ENCODE measurements at places on chromosomes 1 and 21. TPM values are rescaled to one million over a fixed set of nuclear protein-coding genes. Genes with fewer than 3 reads are reported as not detected.
A peak's percentile ranks its signal among the peaks of the same experiment; 100 is the strongest.

GRCh38 chr1:236124965-236125364 lies 17.4 kb upstream of the GPR137B start:
- no peak overlapping the region for H3K27ac ChIP-seq
- H3K4me3 ChIP-seq = no peak overlapping the region
- DNase-seq = no peak
- peaks cover 2% of the 10 kb centered on the region for H3K27me3 ChIP-seq
- H3K36me3 ChIP-seq = no peaks in the 10 kb centered on the region

The RGS8 gene
- total RNA-seq = not detected

DNA sequence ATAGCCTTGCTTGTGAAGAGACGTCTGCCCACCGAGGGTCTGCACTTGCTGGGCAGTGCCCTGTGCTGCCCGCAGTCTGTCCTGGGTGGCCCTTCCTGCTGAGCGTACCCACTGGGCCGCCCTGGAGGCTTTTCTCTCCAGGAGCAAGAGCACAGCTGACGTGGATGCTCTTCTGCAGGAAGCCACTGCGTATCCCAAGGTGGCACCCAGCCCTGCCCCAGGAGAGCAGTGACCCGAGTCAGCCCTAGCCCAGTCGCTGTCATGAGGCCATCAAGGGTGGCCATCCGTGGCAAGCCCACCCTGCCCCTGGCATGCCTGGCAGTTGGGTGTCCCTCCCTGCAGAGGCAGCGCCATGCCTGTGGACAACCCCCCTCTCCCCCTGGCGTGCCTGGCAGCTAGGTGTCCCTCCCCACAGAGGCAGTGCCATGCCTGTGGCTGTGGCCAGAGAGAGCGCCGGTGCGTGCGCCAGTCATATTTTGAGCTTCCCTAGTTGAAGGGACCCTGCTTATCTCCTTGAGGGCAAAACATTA lies 51.3 kb upstream of the COL6A1 start:
- DNase-seq = no peak
- no peak overlapping the region for H3K27ac ChIP-seq
- no peaks in the 10 kb centered on the region for H3K4me1 ChIP-seq
- no peak overlapping the region for H3K4me3 ChIP-seq
- H3K36me3 ChIP-seq = no peaks in the 10 kb centered on the region

DNA sequence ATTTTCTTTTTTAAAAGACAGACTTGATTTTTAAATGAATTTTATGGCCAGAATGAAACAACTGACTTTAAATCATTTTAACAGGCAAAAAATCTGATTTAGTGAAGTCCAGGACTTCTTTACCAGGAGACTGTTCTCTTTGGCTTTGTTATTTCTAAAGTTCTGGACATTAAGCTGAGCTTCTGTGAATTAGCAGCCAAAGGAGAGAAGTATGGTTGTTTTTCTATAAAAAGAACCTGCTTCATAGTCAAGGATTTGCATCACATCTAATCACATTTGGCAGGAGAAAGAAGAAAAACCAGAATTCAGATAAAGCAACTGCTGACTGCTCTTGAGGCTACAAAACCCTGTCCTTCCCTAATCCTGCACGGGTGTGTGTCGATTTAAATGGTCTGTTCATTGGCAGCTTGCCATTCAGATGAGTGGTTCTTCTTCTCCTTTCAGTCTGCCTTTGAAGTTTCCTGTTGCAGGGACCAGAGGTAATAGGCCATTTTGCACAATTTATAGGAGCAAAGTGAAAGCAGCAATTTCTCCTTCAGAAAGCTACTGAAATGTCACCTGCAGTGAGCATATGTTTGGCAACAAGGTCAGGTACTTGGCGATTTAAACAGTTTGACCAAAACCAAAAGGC lies 215.4 kb downstream of the OLFM3 start:
- no peaks in the 10 kb centered on the region for H3K4me1 ChIP-seq
- DNase-seq = no peak
- no peaks in the 10 kb centered on the region for H3K27me3 ChIP-seq
- H3K4me3 ChIP-seq = no peak overlapping the region
- H3K27ac ChIP-seq = no peak overlapping the region
- no peaks in the 10 kb centered on the region for H3K36me3 ChIP-seq

DNA sequence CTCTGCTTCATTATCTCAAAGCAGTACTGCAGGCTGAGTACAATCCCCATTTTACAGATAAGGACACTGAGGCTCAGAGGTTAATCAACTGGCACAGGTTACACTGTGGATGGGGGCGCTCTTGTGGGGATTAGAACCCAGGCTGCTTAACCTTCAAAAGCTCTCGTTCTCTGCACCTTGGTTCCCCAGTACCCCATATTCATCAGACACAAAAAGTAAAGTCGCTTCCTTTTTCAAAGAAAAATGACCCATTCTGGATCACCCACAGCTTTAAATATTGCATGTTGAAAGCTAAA lies 20.5 kb downstream of the SSBP3 start:
- no peaks in the 10 kb centered on the region for H3K4me1 ChIP-seq
- H3K27ac ChIP-seq = no peak overlapping the region
- no peak for DNase-seq
- H3K27me3 ChIP-seq = no peaks in the 10 kb centered on the region
- H3K36me3 ChIP-seq = peaks cover 11% of the 10 kb centered on the region

GRCh38 chr1:172429331-172430127 lies 9.0 kb downstream of the C1orf105 start:
- no peak overlapping the region for H3K27ac ChIP-seq
- no peak overlapping the region for H3K4me3 ChIP-seq
- H3K36me3 ChIP-seq = no peaks in the 10 kb centered on the region

The TCHH gene
- total RNA-seq = not detected

The BARHL2 gene
- total RNA-seq = not detected

DNA sequence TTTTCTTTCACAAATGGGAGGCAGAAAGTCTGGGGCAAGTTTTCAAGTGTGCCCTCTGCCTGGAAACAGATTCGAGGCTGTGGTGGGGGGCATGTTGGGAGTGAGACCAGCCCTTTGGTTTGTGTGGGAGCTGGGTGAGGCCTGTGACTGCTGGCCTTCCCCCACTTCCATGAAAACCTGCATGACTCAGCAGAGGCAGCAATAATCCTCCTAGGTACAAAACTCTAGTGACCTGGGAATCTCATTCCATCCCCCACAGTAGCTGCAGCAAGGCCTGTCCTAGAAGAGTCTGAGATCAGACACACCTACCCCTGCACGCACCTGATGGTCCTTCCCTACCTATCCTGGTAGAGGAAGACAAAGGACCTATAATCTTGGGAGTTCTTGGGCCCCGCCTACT lies 42.1 kb upstream of the KIAA0040 start:
- H3K36me3 ChIP-seq = no peaks in the 10 kb centered on the region
- no peaks in the 10 kb centered on the region for H3K27me3 ChIP-seq
- H3K4me1 ChIP-seq = peaks cover 2% of the 10 kb centered on the region
- no peak overlapping the region for H3K27ac ChIP-seq
- no peak overlapping the region for H3K4me3 ChIP-seq

DNA sequence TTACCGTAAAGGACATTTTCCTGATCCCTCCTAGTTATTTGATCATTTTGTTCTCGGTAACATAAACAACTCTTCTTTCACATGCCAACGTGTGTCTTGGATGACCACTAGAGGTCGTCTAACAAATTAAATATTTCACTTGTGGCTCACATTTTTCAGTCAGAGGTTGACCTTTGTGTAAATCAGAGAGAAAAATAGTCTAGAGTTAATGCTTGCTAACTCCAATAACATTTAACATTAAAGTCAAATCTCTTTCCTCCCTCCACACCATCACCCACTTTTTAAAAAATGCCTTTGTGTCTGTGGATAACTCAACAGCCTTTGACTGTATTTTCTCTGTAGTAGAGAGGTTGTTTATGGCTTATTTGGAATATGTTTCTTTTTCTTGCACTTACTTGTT lies 220.5 kb upstream of the B3GALT2 start:
- peak; percentile 73 for DNase-seq
- H3K27me3 ChIP-seq = no peaks in the 10 kb centered on the region
- H3K4me1 ChIP-seq = peaks cover 14% of the 10 kb centered on the region
- H3K27ac ChIP-seq = no peak overlapping the region
- peak overlapping the region; percentile 12 for H3K4me3 ChIP-seq
- H3K36me3 ChIP-seq = no peaks in the 10 kb centered on the region

The MCM3AP gene
- 139 TPM for total RNA-seq

Measured in CD4-positive, CD25-positive, alpha-beta regulatory T cell (primary cell).